ENCODE measurements at places on chromosomes 2 and 18.

DNA sequence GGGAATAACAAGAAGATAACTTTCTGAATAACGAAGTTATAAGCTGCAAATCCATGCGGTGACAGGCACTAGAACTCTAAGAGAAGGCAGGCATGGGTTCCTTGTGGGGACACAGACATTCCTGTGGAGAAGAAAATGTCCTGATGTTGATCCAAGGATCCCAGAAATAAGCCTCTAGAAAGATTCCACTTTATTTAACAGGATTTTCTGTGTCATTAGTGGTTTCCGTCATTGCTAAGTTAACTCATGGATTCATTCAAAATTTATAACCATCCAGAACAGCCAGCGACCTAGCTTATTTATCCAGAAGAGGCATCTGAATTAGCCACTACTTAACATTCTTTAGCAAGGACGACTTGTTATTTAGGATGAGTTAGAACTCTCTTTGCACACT lies 10.0 kb upstream of the CD302 start:
- DNase-seq: no peak

DNA sequence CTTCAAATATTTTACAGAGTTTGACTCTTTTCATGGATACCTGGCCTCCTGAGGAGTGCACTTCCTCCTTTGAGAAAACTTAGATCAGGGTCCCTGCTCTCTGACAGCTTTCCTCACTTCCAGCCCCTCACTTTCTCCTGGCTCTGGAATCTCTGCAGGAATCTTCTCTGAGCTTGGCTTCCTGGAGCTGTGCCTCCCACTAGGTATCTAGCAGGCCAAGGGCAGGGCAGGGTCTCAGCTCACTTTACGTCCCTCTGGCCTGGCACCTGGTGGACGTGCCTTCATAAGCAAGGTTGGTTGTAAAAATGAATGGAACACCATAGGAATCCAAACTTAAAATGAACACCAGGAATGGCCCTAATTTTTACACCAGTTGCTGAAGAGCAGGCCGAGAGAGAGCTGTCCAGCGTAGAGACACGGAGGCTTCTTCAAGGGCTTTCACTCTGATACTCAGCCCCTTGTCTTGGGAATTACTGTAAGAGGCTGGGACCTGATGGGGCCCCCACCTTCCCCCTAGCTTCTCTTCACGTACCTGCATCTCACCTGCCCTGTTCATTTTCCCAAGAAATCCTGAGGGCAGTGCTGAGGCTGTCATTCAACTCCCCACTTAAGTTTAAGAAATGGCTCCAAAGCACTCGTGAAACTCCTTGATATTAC lies 426.9 kb upstream of the ID2 start:
- no peak for DNase-seq

- DNase-seq: no peak
Observed at GRCh38 chr2:100425573-100426383, 8.3 kb upstream of the CHST10 start.

- DNase-seq: no peak
Observed at GRCh38 chr2:140667203-140667602, 1463.6 kb downstream of the LRP1B start.

- no peak for DNase-seq
Observed at GRCh38 chr2:164745012-164745797, 96.4 kb downstream of the COBLL1 start.

- no peak for DNase-seq
Observed at GRCh38 chr2:117832332-117832731, 17.8 kb downstream of the DDX18 start.

DNA sequence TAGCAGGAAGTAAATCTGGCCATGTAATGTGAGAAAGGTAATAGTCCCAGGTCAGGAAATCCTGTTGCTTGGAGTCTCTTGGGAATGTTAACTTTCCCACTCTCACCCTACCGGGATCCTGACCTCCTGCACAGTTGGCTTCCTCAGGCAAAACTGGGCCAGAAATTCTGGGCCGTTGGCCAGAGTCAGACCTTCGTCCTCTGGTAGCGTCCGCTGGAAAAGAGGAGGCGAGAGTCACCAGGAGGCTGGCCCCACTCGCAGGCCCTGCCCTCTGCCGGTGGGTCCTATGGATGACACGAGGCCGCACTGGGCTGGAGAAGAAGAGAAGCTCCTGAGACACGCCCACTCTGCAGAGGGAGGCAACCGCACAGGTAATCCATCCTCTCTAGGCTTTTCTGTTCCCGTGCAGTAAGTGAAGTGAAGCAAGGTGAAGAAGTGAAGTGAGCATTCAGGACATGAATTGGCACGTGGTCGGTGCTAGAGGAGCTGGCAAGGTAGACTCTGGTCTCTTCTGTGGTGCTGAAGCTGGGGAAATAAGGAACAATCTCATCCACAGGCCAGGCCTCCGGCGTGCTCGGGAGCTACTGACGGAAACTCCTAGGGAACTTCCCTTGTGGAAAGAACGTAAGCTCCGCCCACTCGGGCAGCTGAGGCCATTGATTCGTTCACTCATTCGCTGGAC lies 182.7 kb upstream of the GLI2 start:
- no peak for DNase-seq

GRCh38 chr18:5266721-5267120 lies 28.8 kb downstream of the ZBTB14 start:
- no peak for DNase-seq

DNA sequence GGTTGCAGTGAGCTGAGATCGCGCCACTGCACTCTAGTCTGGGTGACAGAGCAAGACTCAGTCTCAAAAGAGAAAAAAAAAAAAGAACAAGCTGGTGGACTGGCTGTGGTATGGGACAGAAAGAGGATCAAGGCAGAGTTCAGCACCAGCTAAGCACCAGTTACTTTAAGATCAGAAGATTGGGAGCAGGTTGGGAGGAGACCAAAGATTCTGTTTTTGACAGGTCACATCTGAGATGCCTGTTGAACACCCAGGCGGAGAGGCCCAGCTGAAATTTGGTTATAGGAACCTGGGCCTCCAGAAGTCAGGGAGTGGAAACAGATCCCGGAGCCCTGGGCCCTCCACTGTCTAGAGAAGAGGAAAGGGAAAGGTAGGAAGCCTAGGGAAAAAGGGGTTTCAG lies 53.2 kb upstream of the POMC start:
- no peak for DNase-seq

GRCh38 chr2:226860087-226860486 lies 24.2 kb downstream of the RHBDD1 start:
- no peak for DNase-seq

DNA sequence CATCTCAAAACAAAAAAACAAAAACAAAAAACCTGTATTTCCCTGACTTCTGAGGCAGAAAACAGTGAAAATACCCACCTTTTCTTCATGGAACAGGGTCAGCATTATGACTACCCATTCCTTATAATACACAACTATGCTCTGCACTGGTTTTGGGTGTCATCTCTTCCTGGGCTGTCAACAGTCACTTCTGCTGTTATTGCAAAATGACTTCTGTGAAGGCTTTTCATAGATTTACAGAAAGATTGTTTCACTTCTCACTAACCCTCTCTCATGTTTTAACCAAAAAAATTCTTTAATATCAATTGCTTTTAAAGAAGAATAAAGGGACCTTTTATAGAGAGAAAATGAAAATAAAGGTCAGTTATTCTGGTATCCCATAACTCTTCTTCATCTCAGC lies 26.5 kb upstream of the PIK3C3 start:
- DNase-seq: no peak

GRCh38 chr18:62610351-62610700 lies 87.5 kb downstream of the ZCCHC2 start:
- no peak for DNase-seq

DNA sequence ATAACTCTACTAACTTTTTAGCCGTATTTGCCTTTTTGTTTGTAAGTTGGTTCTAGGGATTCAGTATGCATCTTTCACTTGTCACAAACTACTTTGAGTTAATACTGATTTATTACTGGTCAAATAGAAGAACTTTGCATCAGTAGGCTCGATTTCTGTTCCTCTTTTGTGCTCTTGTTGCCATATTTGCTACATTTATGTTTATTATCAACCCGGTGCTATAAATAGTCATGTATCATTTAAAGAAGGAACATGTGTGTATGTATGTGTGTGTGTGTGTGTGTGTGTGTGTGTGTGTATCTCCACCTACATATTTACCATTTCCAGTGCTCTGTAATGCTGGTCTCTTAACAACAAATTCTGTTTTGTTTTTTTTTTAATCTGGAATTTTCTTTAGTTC lies 79.6 kb upstream of the B3GNT7 start:
- DNase-seq: no peak

GRCh38 chr2:71992036-71992435 lies 155.6 kb downstream of the CYP26B1 start:
- no peak for DNase-seq

DNA sequence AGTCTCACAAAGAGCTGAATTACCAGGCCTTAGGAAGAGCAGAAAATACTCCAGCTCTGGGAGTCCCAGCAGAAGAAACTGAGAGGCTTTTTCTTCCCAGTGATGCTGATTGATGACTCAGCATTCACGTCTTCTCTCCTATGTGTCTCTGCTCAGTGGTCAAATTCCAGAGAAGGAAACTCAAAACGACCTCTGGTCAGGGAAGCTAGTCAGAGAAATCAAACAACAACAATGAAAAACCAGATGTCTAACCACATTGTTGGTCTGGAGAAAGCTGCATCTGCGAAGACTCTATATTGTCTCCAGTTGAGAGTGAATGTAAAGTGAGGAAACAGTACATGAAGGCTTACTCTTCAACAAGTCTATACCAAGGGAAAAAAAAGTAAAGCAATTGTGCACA lies 28.6 kb upstream of the CERS6 start:
- no peak for DNase-seq

- DNase-seq: no peak
Observed at GRCh38 chr2:206011795-206012194, 74.2 kb downstream of the INO80D start.

GRCh38 chr2:25590921-25591505 lies 82.4 kb downstream of the DTNB start:
- DNase-seq: no peak

DNA sequence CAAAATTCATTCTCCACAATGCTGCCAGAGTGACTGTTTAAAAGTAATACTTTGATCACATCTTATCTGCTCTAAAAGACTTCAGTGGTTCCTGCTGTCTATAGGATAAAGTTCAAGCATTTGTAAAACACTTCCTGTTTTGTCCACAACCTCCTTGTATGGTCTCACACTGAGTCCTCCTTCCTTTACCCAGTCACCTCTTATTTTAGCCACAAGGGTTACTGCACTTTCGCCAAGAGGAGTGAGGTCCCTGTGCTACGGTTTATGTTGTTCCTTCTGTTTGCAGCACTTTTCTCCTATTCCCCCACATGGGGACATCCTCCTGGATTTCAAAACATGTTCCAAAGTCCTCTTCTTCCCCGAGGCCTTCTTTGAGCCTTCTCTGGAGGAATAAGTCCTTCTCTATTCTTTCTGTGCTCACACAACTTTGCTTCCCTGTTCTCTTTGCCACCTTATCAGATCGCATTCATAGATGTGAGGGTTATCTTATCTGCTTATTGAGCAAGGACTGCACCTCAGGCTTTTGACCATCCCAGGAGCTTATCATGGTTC lies 112.2 kb upstream of the NABP1 start:
- no peak for DNase-seq

GRCh38 chr2:129708221-129708967 lies 271.1 kb upstream of the RAB6C start:
- no peak for DNase-seq

DNA sequence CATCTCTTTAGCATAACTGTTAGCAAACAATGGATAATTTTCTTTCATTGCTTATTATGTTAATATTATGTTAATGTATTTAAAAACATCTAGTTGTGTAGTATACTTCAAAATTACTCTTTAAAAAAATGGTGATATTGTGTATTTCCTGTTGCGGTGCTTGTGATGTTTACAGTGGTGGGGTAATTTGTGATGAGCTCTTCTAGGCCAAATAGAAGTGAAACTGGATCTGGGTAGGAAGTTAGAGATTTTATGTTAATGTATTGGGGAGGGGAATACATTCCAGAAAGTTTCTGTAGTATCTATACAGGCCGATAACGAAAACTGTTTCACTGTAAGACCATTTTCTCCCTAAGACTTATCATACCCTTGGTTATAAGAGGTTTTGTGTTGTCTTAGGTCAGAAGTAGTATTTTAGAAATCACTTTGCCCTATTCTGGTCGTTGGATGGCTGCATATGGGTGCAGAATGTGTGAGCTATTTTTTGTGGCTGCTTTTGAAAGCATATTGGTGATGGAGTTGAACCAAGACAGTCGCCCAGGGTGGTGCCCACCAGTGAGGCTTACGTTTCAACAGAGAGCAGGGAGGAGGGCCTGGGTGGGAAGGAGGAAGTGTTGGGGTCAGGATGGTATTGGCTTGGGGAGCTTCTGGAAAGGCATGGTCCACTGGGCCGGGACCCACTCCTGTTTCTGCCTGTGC lies 5.8 kb downstream of the TSHZ1 start:
- no peak for DNase-seq

DNA sequence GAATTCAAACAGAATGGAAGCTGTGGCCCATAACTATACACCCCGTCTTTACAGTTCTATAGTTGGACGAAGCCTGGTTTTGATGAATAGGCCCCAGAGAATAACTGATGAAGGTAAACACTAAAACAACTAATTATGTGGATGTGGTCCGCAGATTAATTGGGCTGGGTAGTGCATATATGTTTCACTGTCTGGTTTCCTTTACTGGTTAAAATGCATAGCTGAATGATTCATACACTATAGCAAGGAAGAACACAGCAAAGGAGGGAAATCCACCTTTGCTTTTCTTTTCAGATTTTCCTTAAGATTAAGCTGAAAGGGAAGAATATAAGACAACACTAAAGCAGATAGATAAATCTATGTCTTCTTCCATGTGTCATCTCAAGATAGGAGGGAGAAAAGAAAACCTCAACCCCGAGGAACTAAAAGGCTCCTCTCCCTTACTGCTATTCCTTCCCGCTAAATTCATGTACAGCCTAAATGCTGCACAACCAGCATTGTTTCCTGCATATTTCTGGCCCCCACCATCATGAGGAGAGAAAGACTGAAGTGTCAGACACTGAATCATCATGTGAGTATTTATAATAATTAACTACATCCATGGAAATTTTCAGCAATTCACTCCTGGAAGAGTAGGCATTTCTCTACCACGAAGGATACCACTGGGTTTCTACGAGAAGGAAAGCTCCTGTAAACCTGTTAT lies 297.1 kb upstream of the CCDC68 start:
- DNase-seq: no peak

GRCh38 chr18:62386091-62386490 lies 61.0 kb downstream of the TNFRSF11A start:
- no peak for DNase-seq
